ENCODE measurements at places on chromosomes 3 and 15.

GRCh38 chr3:174229916-174230315, 629.2 kb upstream of the NAALADL2 start:
- DNase-seq: no peak

GRCh38 chr3:145911016-145911415, 250.0 kb downstream of the PLOD2 start:
- DNase-seq: no peak

DNA sequence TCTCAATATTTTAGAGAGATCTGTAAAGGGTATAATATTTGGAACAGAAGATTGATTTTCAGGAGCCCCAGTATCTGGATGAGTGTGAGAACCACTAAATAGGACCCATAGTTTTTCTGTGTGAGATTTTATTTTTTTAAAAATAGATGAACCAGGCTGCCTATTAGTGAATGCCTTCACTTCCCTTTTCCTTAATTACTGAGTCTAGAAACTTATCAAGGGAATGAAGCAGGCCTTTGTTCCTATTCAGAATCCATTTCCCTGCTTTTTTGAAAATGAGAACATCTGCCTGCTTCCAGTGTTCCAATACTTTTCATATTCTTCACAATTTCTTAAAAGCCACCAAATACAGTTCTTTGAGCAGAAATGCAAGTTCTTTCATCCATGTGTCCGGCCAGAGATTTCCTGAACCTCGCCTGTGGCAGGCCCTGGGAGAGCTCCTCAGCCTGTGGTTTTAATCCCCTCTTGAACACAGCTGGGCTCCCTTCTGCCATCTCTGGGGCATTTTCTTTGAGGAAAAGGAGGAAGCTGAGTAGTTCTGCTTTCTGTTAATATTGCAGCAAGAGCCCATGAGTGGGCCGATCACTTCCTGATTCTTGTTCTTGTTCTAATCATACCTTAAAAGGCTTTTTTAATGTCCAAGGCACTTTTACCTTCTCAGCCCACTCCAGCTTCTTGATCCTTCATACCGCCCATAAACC, 4.7 kb downstream of the EHD4 start:
- no peak for DNase-seq

DNA sequence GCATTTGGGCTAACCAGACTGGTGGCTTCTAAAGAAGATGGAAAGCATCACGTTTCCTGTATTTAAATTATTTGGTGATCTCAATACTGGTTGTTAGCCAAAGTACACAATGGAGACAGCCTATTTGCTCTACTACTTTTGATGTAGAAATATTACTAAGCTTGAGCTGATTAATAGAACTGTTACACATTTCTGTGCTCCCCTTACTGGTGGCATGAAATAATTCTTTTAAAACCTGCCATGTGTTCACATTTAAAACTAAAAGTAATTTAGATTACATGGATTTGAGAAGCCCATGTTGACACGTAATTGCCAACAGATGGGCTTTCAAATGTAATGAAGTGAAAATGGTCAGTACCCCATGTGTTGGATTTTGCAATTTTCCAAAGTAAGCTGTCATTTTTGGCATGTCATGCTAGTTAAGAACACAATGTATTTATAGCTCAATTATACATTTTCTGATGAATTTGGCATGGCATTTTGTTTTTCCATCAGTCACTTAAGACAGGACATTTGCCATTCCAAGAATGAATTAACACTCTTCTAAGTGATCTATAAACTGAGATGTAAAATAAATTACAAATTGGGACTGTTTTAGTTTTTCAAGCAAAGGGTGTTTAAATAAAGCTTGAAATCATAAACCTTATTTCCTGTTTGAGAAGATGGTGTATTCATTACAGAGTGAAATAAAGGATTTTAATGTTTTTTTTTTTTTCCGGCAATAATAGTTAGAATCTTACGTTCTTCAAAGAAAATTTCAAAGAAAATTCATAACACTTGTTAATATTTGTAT, 10.8 kb upstream of the RARRES1 start:
- DNase-seq: no peak

DNA sequence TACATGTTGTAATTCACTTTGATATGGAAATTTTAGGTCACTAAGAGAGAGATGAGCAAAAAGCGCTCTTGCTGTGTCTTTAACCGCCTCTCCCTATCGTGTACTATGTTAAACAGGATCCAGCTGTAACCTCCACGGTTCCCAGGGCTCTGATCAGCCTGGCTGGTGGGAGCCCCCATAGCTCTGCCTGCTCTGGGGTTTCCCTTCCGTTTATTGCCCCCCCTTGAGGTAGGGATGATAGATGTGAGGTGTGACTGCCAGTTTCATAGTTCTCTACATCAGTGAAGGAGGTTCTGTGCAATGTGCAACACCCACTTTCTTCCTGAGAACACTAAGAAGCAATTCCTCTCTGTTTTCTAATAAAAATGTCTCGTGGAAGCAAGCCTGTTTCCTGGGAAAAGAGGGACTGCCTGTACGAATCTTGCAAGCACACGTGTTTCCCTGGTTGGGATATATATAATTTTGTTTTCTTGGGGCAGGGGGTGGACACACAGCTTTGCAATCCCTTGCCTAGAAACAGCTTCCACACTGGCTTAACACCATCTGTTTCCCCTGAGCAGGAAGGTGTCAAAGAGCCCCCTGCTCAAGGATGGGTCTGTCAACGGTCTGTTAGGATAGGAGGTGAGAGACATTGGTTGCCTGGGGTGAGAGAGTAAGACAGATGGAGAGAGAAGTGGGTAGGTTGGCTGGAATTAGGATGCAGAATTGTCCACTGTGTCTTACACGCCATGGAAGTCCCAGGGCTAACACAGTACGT, 23.8 kb downstream of the CORO2B start:
- no peak for DNase-seq

DNA sequence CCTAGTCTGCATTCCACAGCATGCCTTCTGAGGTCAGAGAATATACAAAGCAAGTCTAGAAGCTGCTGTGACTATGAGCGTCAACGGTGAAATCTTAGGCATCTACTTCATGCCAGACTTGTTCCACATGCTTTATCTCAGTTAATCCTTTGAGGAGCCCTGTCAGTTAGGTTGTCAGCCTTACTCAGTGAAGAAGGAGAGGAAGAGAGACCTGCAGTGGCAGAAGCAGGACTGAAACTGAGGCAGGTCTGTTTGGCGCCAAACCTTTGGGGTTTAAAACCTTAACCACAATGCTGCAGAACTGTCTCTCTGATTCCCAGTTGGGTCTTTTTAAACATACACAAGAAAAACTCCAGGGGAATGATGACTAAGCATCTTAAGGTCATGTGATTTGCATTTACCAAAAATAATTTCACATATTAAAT, 139.0 kb upstream of the LIPC start:
- DNase-seq: no peak

GRCh38 chr3:63279005-63279841, 1.1 kb downstream of the SYNPR start:
- DNase-seq: no peak

DNA sequence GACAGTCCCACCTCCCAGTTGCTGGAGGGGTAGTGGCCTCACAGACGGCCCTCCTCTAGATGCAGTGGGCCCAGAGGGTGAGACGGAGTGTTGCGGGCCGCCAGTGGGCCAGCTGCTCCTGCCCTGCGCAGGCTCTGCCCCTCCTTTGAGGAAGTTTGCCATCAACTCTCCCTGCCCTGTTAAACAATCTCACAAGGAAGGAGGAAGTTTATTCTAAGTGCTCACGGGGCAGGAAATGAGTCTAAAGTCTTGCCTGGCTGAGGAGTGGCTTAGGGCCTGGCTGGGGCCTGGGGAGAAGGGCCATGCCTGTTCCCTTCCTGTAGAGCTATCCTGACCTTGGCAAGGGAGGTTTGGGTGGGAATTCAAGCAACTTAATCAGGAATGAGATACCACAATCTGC, at the start of gene FAM3D:
FAM3D (minus strand) TSS at position 92 of the 400 bp plus-strand sequence. CDS start 11,211 bp downstream, outside the sequence.
- DNase-seq: no peak

DNA sequence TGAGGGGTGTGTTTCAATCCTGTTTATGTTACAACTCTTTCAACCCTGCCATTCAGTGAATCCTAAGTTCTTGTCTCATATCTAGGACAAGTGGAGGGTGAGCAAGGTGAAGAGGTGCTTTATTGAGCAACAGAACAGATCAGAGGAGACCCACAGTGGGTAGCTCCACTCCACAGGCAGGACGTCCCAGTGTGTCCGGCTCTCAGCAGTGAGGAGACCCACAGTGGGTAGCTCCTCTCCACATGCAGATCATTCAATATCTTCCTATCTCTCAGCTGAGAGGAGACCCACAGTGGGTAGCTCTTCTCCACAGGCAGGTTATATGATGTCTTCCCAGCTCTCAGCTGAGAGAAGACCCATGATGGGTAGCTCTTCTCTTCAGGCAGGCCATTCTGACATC, 556.7 kb downstream of the SI start:
- DNase-seq: no peak

DNA sequence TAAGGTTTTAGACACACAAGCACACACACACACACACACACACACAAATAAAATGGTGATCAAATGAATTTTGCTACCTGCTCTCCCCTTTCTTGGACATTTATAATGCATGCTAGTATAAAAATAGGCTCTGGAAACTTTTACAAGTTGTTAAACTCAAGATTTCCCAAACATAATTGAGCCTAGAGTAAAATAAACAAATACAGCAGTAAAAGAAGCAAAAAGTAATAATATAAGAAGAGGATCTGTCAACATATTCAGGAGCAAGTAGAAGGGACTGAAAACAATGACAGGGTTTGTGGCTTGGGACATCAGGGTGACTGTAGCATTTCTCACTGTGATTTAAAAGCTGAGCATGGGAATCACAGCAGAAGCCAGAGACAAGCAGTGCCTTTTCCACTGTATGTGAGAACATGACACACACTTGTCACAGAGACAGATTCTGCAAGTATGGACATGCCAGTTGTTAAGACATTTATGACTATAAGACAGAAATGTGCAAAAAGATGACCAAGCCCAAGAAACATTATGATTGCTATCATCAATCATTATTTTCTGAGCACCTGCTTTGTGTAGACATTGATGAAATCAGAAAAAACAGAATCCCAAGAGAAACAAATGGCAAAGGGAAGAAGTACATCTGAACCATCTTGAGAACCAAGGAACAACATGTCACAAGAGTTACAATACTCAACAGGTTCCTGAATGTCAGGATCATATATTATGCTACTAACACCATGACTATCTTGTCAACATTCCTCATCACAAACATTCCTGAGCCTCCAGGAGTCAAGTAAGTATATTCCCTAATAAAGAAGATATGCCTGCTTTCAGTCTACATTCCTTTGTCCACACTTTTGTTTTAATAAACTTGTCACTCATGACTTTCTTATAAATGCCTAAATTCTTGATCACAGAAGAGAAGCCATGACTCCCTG, 7.1 kb downstream of the THRB start:
- no peak for DNase-seq

- no peak for DNase-seq
Measured at GRCh38 chr15:72397796-72398588, at the start of gene TMEM202. Gene TMEM202, plus strand, starts transcription at chr15:72398305. Its CDS starts 22 bp downstream, at chr15:72398327.

DNA sequence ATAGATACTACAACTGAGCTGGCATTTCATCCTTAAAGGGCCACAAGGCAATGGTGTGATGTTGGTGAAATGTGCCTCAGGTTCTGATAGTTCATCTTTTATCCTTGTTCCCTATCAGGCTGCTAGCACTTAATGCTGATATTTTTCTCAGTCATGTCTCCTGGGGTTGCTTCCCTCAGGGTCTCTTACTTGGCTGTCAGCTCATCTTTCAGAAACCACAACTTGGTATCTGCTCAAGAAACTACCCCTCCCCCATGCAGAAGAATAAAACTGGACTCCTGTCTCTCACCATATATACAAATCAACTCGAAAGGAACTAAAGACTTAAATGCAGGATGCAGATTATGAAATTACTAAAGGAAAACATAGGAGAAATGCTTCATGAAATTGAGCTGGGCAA, 308.1 kb downstream of the CHST2 start:
- DNase-seq: no peak

- no peak for DNase-seq
Measured at GRCh38 chr3:154730186-154730585, 300.2 kb upstream of the GPR149 start.

DNA sequence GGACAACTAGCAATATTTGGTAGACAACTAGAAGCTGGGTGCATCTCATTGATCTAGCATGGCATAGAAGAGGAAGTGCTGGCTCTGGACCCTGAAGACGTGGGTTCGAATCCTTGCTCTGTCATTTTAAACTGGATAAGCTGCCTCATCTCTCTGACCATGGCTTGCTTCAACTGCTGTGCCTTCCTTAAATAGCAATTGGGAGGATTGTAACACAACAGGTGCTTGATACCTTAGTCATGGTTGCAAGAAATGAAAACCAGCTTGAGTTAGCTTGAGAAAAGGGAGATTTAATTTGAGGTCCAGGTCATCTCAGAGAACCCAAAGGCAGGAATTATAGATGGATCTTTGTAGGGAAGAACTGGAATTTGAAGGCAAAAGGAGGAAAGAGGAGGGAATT, 14.8 kb upstream of the RGMA start:
- no peak for DNase-seq

DNA sequence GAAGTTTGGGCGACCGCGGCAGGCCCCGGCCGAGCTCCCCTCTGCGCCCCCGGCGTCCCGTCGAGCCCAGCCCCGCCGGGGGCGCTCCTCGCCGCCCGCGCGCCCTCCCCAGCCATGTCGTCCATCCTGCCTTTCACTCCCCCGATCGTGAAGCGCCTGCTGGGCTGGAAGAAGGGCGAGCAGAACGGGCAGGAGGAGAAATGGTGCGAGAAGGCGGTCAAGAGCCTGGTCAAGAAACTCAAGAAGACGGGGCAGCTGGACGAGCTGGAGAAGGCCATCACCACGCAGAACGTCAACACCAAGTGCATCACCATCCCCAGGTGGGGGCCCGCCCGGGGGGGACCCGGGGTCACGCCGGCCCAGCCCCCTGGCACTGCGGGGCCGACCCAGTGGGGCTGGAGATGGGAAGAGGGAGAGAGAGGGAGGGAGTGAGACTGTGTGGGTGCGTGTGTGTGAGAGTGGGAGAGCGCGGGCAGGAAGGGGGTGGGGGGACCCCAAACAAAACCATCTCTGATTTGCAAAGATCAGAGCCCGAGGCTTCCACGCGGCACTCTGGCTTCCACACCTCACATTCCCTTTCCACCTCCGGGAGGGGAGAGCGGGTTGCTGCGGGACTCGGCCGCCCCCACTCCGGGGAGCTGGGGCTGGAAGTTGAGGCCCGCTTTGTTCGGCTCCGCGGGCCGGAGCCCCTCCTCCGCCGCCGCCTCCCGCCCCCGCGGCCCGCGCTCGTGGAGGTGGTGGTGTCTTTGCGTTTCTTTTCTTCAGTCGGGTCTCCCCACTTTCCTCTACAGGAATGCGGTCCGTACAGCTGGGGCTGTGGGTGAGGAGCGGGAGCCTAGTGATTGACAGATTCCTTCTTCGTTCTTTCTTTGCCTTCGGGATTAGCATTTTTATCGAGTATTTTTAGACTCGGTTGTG, 898 bp downstream of the SMAD3 start:
- DNase-seq: no peak

GRCh38 chr15:79086814-79087213, 3.8 kb downstream of the RASGRF1 start:
- DNase-seq: no peak

DNA sequence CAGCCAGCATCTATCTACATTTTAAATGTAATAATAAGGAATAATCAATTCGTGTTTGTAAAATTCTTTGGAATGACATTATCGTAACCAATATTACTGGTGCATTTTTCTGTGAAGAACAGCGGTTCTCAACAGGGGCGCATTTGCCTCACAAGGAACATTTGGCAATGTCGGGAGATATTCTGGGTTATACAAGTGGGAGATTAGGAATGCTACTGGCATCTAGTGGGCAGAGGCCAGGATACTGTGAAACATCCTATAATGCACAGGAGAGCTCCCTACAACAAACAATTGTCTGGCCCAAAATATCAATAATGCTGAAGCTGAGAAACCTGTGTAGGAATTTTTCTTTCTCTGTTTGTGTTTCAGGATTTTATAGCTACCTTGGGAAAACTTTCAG, 25.0 kb downstream of the ACP3 start:
- DNase-seq: no peak
